Glutamatergic neuron (in vitro differentiated cells): ENCODE measurements at places on chromosomes 3 and 15. TPM values are rescaled to one million over a fixed set of nuclear protein-coding genes. Genes with fewer than 3 reads are reported as not detected.

GRCh38 chr3:188752850-188753249 is 418.9 kb upstream of the TPRG1 start:
- no peak for DNase-seq
- no peak overlapping the region for H3K27ac ChIP-seq
- peaks cover 5% of the 10 kb centered on the region for H3K4me1 ChIP-seq
- no peaks in the 10 kb centered on the region for H3K36me3 ChIP-seq
- H3K27me3 ChIP-seq: no peaks in the 10 kb centered on the region

DNA sequence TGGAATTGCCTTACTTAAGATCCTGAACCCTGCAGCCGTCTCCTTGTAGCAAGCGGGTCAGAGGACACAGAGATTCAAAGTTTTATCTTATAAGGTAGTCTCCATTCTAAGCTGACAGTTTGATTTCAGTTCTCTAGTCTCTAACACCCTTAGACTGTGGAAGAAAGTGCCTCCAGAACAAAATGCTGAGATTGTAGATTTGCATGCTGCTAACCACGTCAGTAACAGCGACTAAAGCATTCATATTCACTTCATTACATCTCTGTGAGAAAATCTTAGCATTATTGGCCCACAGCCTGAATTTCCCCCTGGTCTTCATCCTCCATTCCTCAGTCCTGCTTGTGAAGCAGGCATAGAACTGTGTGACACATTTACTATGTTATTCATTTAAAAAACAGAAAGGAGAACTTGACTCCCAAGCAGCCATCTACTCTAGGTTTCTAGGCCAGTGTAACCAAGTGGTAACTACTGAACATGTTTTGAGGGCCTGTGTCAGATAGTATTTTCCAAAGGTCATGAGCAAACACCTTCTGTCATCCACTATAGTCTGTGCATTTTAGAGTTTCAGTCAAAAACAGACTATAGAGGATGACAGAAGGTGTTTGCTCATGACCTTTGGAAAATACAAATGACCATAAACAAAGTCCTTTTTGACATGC is 27.4 kb downstream of the ARIH2 start:
- H3K36me3 ChIP-seq: no peaks in the 10 kb centered on the region
- H3K27me3 ChIP-seq: no peaks in the 10 kb centered on the region
- H3K27ac ChIP-seq: no peak overlapping the region
- H3K4me1 ChIP-seq: peaks cover 2% of the 10 kb centered on the region

DNA sequence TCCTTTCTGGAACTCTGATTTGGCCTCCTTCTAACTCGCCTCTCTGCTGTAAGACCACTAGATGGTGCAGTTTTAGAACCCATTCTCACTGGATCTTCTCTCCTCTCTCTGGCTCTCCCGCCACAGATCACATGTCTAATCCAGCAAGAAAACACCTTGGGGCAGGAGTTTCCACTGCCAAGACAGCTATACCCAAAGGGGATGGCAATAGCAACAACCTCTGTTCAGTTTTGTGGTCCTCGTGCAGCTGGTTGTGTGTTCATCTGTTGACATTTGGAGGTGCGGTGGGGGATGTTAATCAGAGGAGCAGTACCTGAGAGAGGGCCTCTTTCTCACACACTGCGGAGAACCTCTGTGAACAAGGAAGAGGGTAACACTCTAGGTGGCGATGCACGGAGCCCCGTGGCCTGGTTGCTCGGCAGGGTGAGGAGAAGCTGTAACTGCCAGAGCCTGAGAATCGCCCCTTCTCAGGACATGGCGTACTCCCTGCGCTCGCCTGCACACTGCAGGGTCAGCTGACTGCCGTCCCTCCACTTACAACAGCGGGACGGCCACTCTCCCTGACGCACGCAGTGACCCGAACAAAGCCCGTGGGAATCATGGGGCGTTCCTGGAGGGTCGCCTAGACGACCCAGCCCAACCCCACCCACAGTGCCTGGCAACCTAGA is at the start of gene TEX55:
Gene TEX55, plus strand, starts transcription at position 666 of the 668 bp plus-strand sequence. CDS start 25 bp downstream, outside the sequence.
- no peaks in the 10 kb centered on the region for H3K36me3 ChIP-seq
- no peak for DNase-seq
- H3K27ac ChIP-seq: no peak within 1 kb of the TSS
- no peaks in the 10 kb centered on the region for H3K4me1 ChIP-seq

DNA sequence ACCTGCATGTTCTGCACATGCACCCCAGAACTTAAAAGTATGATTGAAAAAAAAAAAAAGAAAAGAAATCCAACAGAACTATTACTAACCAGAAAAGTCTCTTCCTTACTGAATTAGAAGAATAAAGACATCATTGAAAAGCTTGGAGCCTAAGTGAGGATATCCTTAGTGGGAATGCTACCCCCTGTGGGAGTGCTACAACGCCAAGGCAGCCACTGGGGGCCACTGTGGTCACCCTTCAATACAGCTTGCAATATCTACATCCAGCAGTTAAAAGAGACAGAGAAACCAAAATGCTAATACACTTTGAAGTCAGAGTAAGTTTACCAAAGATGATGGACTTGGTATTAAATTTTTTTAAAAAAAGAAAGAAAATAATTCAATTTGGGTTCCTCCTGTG is 292.0 kb downstream of the PLCL2 start:
- H3K36me3 ChIP-seq: no peaks in the 10 kb centered on the region
- no peak overlapping the region for H3K4me3 ChIP-seq
- H3K4me1 ChIP-seq: peaks cover 5% of the 10 kb centered on the region
- no peak for DNase-seq
- H3K27ac ChIP-seq: no peak overlapping the region
- peaks cover 5% of the 10 kb centered on the region for H3K27me3 ChIP-seq

DNA sequence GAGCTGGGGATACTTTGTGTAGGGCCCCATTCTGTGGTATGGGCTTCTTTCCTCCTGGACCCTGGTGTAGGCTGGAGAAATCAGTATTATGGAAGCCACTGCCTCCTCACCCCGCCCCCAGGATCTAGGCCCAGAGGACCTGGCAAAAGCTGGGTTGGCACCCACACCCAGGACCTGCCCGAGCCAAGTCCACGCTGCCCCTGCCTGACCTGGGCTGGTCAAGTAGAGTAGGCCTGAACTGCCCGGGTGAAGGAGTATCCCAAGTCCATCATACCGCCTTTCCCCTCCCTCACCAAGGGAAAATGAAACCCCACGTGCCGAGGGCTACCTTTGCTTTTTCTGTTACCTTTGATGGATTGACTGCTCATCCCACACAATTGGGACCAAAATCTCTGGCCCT is 37.7 kb upstream of the TRAK1 start:
- no peak for DNase-seq
- no peaks in the 10 kb centered on the region for H3K36me3 ChIP-seq
- H3K27me3 ChIP-seq: peaks cover 12% of the 10 kb centered on the region
- H3K27ac ChIP-seq: peak overlapping the region; percentile 49
- H3K4me3 ChIP-seq: peak overlapping the region; percentile 25

GRCh38 chr3:51004235-51004634 is 329.5 kb downstream of the DOCK3 start:
- no peak for DNase-seq
- no peak overlapping the region for H3K4me3 ChIP-seq
- no peaks in the 10 kb centered on the region for H3K27me3 ChIP-seq
- no peaks in the 10 kb centered on the region for H3K4me1 ChIP-seq
- H3K27ac ChIP-seq: no peak overlapping the region
- H3K36me3 ChIP-seq: no peaks in the 10 kb centered on the region

GRCh38 chr3:164522073-164522763 is 556.1 kb downstream of the SI start:
- H3K4me1 ChIP-seq: no peaks in the 10 kb centered on the region
- H3K36me3 ChIP-seq: peaks cover 3% of the 10 kb centered on the region
- H3K27me3 ChIP-seq: no peaks in the 10 kb centered on the region
- DNase-seq: no peak
- no peak overlapping the region for H3K4me3 ChIP-seq

GRCh38 chr15:61084472-61084871 is 144.6 kb downstream of the RORA start:
- H3K4me3 ChIP-seq: no peak overlapping the region
- H3K36me3 ChIP-seq: no peaks in the 10 kb centered on the region
- no peak overlapping the region for H3K27ac ChIP-seq

The MORC1 gene
- not detected for total RNA-seq

The CHDH gene
- total RNA-seq: 0.61 TPM

The ISG20 gene
- total RNA-seq: 1.1 TPM

The SCAANT1 gene
- total RNA-seq: not detected

The TMEM212 gene
- total RNA-seq: not detected

The SLC35G2 gene
- total RNA-seq: 22.6 TPM

The SLC9C1 gene
- not detected for total RNA-seq

The CCDC12 gene
- 41.4 TPM for total RNA-seq

The RAP2B gene
- total RNA-seq: 24.5 TPM
